ENCODE measurements at places on chromosomes 11 and 22.

- peaks cover 36% of the 10 kb centered on the region for H3K4me1 ChIP-seq
- H3K4me3 ChIP-seq, result no peak overlapping the region
- H3K36me3 ChIP-seq, result no peaks in the 10 kb centered on the region
- DNase-seq, result no peak
- no peaks in the 10 kb centered on the region for H3K27me3 ChIP-seq
Measured at GRCh38 chr22:38986629-38987028, 4.5 kb downstream of the APOBEC3B start.

DNA sequence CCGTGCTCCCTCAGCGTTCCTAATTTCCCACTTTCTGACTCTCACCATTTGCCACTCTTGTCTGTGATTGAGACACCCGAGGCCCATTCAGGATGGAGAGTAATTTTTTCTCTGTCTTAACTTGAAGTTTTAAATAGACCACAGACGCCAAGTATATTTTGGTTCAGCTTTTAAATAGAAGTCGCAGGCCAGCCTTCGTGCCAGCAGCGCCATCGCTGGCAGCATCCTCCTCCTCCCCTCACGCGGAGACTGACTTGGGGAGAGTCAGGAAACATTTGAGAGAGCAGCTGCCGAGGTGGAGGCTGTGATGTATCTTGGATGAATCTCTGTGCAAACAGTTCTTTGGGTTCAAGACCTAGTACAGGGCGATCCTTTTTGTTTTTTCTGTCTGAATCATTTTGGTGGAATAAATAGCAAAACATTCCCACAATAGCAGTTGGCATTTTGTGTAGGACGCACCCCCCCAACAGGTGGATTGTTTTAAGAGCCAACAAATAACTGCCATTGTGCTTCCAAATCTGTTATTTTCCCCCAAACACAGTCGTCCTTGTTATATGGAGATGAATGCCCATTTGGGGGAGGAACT is 889 bp upstream of the DMC1 start:
- no peaks in the 10 kb centered on the region for H3K27me3 ChIP-seq
- DNase-seq, result no peak
- peak overlapping the region; percentile 54 for H3K27ac ChIP-seq
- H3K4me3 ChIP-seq, result peak overlapping the region; percentile 54
- no peaks in the 10 kb centered on the region for H3K36me3 ChIP-seq

GRCh38 chr11:3123761-3124733 is 41.1 kb downstream of the OSBPL5 start:
- H3K36me3 ChIP-seq, result no peaks in the 10 kb centered on the region
- H3K27me3 ChIP-seq, result no peaks in the 10 kb centered on the region
- no peak overlapping the region for H3K27ac ChIP-seq
- no peak overlapping the region for H3K4me3 ChIP-seq
- no peak for DNase-seq
- H3K4me1 ChIP-seq, result no peaks in the 10 kb centered on the region

DNA sequence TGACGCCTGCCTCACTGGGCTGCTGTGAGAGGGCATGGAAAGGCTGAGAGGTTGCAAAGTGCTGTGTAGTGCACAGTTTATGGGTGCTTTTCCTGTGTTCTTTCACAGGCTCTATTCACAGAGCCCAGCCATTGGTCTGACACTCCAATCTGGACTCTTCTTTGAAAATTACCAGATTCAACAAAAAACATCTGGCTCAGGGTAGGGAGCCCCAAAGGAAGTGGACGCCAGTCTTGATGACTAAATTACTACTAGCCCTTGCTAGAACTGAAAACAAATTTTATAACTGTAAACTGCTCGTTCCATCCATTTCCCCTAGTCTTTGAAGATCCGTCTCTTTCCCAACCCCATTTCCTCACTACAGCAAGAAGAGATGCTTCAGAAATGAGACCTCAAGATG is 178.6 kb downstream of the TENM4 start:
- H3K36me3 ChIP-seq, result no peaks in the 10 kb centered on the region
- H3K4me1 ChIP-seq, result no peaks in the 10 kb centered on the region
- H3K27me3 ChIP-seq, result no peaks in the 10 kb centered on the region

GRCh38 chr11:108887436-108888238 is 222.8 kb downstream of the DDX10 start:
- H3K4me3 ChIP-seq, result no peak overlapping the region
- no peaks in the 10 kb centered on the region for H3K27me3 ChIP-seq
- no peaks in the 10 kb centered on the region for H3K4me1 ChIP-seq
- no peak for DNase-seq
- no peak overlapping the region for H3K27ac ChIP-seq

- no peaks in the 10 kb centered on the region for H3K27me3 ChIP-seq
- H3K27ac ChIP-seq, result no peak overlapping the region
- no peaks in the 10 kb centered on the region for H3K36me3 ChIP-seq
- H3K4me3 ChIP-seq, result no peak overlapping the region
- no peaks in the 10 kb centered on the region for H3K4me1 ChIP-seq
Measured at GRCh38 chr11:2760196-2760871, 60.5 kb upstream of the KCNQ1OT1 start.

GRCh38 chr22:46290121-46290842 is 6.4 kb upstream of the GTSE1 start:
- DNase-seq, result no peak
- no peak overlapping the region for H3K4me3 ChIP-seq
- H3K4me1 ChIP-seq, result peaks cover 12% of the 10 kb centered on the region

- no peak for DNase-seq
- no peak overlapping the region for H3K4me3 ChIP-seq
- peaks cover 15% of the 10 kb centered on the region for H3K36me3 ChIP-seq
- no peaks in the 10 kb centered on the region for H3K27me3 ChIP-seq
- no peaks in the 10 kb centered on the region for H3K4me1 ChIP-seq
- no peak overlapping the region for H3K27ac ChIP-seq
Measured at GRCh38 chr11:75413864-75414263, 14.5 kb downstream of the RPS3 start.

- DNase-seq, result no peak
- no peak overlapping the region for H3K27ac ChIP-seq
- H3K36me3 ChIP-seq, result no peaks in the 10 kb centered on the region
- H3K4me3 ChIP-seq, result no peak overlapping the region
Measured at GRCh38 chr11:1830004-1830321, 4.8 kb upstream of the SYT8 start.

DNA sequence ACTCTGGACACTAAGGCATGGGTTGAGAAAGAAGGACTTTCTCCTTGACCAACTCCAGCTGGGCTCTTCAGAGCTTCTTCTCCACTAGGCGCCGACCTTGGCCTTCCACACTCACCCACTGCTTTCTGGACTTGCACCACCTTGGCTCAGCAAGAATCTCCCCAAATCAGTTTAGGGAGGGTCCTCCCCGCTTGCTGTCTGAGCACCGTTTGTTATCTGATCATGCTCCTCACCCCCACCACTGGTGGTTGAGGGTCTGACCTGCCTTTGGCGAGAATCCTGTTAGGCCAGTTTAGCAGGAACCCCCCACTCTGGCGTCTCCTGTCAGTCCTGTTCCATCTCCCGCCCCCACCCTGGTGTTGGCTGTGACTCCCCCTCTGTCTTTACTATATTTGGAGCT is 10.4 kb downstream of the APOL2 start:
- no peaks in the 10 kb centered on the region for H3K4me1 ChIP-seq
- H3K4me3 ChIP-seq, result no peak overlapping the region
- no peaks in the 10 kb centered on the region for H3K27me3 ChIP-seq
- DNase-seq, result no peak
- H3K27ac ChIP-seq, result no peak overlapping the region
- peaks cover 69% of the 10 kb centered on the region for H3K36me3 ChIP-seq

- no peak for DNase-seq
- no peak overlapping the region for H3K4me3 ChIP-seq
- H3K27me3 ChIP-seq, result no peaks in the 10 kb centered on the region
Measured at GRCh38 chr11:128868841-128869671, 2.0 kb upstream of the KCNJ1 start.

DNA sequence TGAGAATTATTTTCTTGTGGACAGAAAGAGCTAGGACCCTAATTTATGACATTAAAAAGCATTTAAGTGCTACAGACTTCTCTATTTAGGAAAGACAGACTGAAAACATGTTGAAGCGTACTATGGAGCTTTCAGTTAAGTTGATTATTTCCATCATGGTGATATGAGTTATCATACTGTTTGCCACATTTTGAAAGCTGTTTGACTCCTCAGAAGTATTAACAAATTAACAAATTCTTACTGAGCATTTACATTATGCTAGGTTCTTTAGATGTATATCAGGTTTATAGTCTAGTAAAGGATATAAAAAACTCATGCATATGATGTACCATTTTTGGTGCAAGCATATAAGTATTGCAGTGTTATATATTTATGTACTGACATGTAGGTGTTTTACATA is 50.1 kb downstream of the ARHGEF12 start:
- no peaks in the 10 kb centered on the region for H3K4me1 ChIP-seq
- no peaks in the 10 kb centered on the region for H3K27me3 ChIP-seq
- no peaks in the 10 kb centered on the region for H3K36me3 ChIP-seq
- H3K4me3 ChIP-seq, result no peak overlapping the region

DNA sequence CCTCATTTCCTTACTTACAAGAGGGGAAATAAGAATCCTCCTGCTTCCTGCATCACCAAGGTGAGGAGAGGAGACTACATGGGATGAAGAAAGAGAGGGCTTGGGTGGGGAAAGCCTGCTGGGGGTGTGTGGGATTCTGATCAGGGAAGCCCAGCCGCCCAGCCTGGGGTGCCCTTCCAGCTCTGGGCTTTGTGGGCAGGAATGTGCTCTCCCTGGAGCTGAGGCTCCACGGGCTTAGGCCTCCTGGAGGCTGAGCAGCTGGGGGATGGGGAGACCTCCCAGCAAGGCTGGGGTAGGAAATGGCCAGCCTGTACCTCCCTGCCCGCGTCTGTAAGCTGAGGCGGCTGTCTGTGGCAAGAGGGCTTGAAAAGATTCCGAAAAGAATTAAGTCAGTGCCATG is 206.1 kb downstream of the GRIK4 start:
- no peak for DNase-seq
- no peaks in the 10 kb centered on the region for H3K36me3 ChIP-seq
- H3K27ac ChIP-seq, result no peak overlapping the region
- no peak overlapping the region for H3K4me3 ChIP-seq
- no peaks in the 10 kb centered on the region for H3K27me3 ChIP-seq

GRCh38 chr11:78244080-78244479 is 55.4 kb downstream of the USP35 start:
- H3K4me3 ChIP-seq, result no peak overlapping the region
- no peak overlapping the region for H3K27ac ChIP-seq
- H3K36me3 ChIP-seq, result no peaks in the 10 kb centered on the region

GRCh38 chr11:96038046-96038445 is 114.1 kb upstream of the MTMR2 start:
- H3K4me3 ChIP-seq, result no peak overlapping the region
- H3K27me3 ChIP-seq, result no peaks in the 10 kb centered on the region
- no peaks in the 10 kb centered on the region for H3K4me1 ChIP-seq
- no peaks in the 10 kb centered on the region for H3K36me3 ChIP-seq

GRCh38 chr22:21952586-21953571 is at the start of gene PPM1F:
TSS of gene PPM1F (minus strand) at chr22:21952848. CDS start at chr22:21946048, 6,800 bp downstream.
- H3K36me3 ChIP-seq, result no peaks in the 10 kb centered on the region
- peaks cover 12% of the 10 kb centered on the region for H3K4me1 ChIP-seq
- peak; percentile 87 for DNase-seq

- H3K27ac ChIP-seq, result no peak overlapping the region
- H3K27me3 ChIP-seq, result no peaks in the 10 kb centered on the region
- no peaks in the 10 kb centered on the region for H3K36me3 ChIP-seq
- DNase-seq, result no peak
- no peaks in the 10 kb centered on the region for H3K4me1 ChIP-seq
Measured at GRCh38 chr11:35402751-35403660, 16.4 kb downstream of the SLC1A2 start.

DNA sequence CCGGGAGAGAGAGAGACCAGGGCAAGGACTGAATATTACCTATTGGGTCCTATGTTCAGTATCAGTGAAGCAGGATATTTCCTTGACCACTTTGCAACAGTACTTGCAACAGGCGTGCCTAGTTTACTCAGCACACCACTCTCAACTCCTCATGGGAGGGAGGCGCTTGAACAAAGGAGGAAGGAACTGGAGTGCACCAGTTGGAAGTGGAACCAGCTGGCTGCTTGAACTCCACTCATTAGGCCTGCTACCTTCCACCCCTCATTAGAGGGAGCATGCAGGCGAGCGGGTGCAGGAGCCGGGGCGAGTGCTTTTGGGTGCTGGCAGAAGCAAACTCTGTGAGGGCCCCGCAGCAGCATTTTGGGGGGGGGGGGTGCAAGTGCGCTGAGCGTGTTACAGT is 1369.6 kb upstream of the RAG2 start:
- no peak overlapping the region for H3K27ac ChIP-seq
- no peaks in the 10 kb centered on the region for H3K36me3 ChIP-seq
- no peaks in the 10 kb centered on the region for H3K27me3 ChIP-seq
- no peak for DNase-seq
- no peak overlapping the region for H3K4me3 ChIP-seq
- H3K4me1 ChIP-seq, result no peaks in the 10 kb centered on the region

DNA sequence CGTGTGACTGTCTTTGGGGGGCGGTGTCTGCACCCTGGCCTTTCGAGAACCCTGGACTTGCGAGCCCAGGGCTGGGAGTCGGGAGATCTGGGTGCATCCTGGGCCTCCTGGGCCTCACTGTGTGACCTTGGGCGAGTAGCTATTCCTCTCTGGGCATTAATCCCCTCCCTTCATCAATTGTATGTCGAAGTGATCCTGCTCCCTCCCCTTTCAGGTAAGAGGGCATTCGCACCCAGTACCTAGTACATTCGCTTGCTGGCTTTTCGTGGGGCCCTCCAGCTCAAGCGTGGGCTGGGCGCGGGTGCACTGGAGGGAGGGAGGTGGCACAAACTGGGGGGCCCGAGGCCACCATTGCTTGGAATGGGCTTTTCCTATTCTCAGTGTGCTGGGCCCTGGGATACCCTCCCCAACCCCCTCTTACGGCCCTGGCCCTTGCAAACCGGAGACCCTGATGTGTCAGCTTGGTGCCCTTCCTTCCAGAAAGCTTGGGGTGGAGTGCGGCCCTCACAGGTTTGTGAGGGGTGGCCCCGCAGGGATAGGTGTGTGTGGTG is 530 bp downstream of the USP35 start:
- H3K27ac ChIP-seq, result peak overlapping the region; percentile 74
- no peak for DNase-seq
- H3K4me1 ChIP-seq, result peaks cover 20% of the 10 kb centered on the region
- no peaks in the 10 kb centered on the region for H3K36me3 ChIP-seq
- peak overlapping the region; percentile 94 for H3K4me3 ChIP-seq

GRCh38 chr22:46416891-46417580 is 81.5 kb downstream of the TRMU start:
- no peak overlapping the region for H3K27ac ChIP-seq
- no peaks in the 10 kb centered on the region for H3K4me1 ChIP-seq
- H3K4me3 ChIP-seq, result no peak overlapping the region
- H3K27me3 ChIP-seq, result no peaks in the 10 kb centered on the region
